ENCODE measurements at places on chromosomes 2 and 18.
A peak's percentile ranks its signal among the peaks of the same experiment; 100 is the strongest.

GRCh38 chr2:82857967-82858366 is 1601.1 kb downstream of the SUCLG1 start:
- no peak for DNase-seq

- DNase-seq, result peak; percentile 58
Observed at GRCh38 chr18:57819671-57820460, 16.8 kb upstream of the ATP8B1 start.

- no peak for DNase-seq
Observed at GRCh38 chr2:45883603-45884000, 232.1 kb downstream of the PRKCE start.

GRCh38 chr2:189654641-189655040 is 6.6 kb upstream of the ASNSD1 start:
- no peak for DNase-seq

- DNase-seq, result no peak
Observed at GRCh38 chr2:120425014-120425413, 79.1 kb downstream of the INHBB start.

GRCh38 chr2:26274058-26274613 is 29.4 kb downstream of the HADHB start:
- peak; percentile 93 for DNase-seq

- DNase-seq, result no peak
Observed at GRCh38 chr2:225998116-225998515, 598.6 kb downstream of the NYAP2 start.
